ENCODE measurements at places on chromosomes 3 and 15. TPM values are rescaled to one million over a fixed set of nuclear protein-coding genes. Genes with fewer than 3 reads are reported as not detected.
A peak's percentile ranks its signal among the peaks of the same experiment; 100 is the strongest.

DNA sequence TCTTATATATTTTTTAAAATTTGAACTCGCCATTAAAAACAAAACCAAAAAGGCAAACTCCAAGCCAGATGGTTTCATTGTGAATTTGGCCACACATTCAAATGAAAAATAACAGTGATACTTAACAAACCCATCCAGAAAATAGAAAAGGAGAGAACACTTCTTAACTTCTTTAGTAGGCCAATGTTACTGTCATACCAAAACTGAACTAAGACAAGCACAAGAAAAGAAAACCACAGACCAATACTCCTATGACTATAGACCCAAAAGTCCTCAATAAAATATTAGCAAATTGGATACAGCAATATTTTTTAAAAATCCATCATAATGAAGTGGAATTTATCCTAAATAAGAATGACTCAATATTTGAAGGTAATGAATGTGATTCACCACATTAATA lies 73.5 kb upstream of the ALDH1A3 start:
- H3K4me3 ChIP-seq = no peak overlapping the region
- no peaks in the 10 kb centered on the region for H3K4me1 ChIP-seq
- H3K27ac ChIP-seq = no peak overlapping the region
- H3K36me3 ChIP-seq = no peaks in the 10 kb centered on the region
- no peak for DNase-seq
- no peaks in the 10 kb centered on the region for H3K27me3 ChIP-seq

- no peaks in the 10 kb centered on the region for H3K36me3 ChIP-seq
- no peak for DNase-seq
- H3K27ac ChIP-seq = no peak overlapping the region
- H3K27me3 ChIP-seq = no peaks in the 10 kb centered on the region
- no peak overlapping the region for H3K4me3 ChIP-seq
- no peaks in the 10 kb centered on the region for H3K4me1 ChIP-seq
These were observed 42.8 kb downstream of the MYO5C start for GRCh38 chr15:52252781-52253180.

DNA sequence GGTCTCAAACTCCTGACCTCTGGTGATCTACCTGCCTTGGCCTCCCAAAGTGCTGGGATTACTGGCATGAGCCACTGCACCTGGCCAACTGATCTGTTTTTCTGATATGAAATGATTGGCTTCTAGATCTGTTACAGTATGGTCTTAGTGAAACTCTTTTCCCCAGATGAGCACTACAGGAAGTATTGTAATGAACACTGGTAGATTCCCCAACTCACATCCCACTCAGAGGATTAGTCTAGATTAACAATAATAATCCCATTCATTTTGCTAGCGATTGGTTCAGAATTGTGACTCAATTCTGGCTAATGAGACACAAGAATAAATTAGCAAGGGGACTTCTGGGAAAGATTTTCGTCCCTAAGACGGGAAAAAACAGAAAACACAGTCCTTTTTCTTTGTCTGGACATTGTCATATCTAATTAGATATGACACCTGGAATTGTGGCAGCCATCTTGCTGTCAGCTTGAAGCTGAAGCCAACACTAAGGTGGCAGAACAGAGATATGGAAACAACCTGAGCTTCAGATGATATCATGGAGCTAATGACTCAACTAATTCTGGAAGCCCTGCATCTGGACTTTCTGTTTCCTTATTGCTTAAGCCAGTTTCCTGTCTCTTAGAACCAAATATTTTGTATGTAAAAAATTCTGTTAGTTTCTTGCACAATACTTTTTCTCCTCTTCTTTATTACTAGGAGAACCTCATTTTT lies 17.4 kb upstream of the NPTN start:
- no peaks in the 10 kb centered on the region for H3K27me3 ChIP-seq
- H3K36me3 ChIP-seq = no peaks in the 10 kb centered on the region
- H3K27ac ChIP-seq = no peak overlapping the region
- no peaks in the 10 kb centered on the region for H3K4me1 ChIP-seq

Gene MRPS22
- total RNA-seq = 50.2 TPM

DNA sequence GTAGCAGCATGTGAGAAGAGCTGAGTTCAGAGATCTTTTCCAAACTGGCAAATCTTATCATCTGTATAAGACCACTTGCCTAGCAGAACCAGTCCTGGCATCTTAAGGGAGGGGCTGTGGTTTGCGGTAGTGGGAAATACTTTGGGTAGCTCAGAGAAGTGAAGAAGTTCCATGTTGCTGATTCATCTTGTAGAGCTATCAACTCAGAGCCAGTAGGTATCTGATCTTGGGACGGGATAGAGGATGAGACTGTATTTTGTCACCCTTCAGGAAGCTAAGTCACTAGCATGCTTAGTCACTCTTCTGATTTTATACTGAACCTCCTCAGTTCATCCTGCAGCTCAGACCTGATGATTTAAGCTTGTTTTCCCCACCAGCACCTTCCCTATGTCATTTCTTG lies 211.4 kb downstream of the NR1D2 start:
- DNase-seq = no peak
- no peaks in the 10 kb centered on the region for H3K36me3 ChIP-seq
- no peaks in the 10 kb centered on the region for H3K4me1 ChIP-seq
- H3K27me3 ChIP-seq = no peaks in the 10 kb centered on the region

DNA sequence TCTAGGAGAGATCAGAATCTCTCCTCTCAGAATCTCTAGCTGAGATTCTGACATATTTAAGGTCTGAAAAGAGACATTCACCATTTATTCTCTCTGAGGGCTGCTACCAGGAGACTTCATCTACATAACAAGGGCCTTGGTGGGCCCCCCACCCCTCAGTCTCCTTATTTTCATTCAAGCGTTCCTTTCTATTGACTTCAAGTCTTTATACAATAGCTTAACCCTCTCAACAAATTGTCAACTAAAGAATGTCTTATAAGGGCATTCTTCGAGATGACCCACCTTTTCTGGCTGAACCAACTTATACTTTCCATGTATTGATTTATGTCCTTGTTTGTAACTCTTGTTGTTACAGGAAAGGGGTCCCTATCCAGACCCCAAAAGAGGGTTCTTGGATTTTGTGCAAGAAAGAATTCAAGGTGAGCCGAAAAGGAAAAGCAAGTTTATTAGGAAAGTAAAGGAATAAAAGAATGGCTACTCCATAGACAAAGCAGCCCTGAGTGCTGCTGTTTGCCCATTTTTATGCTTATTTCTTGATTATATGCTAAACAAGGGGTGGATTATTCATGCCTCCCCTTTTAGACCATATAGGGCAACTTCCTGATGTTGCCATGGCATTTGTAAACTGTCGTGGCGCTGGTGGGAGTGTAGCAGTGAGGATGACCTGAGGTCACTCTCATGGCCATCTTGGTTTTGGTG lies 209.5 kb upstream of the ALCAM start:
- no peaks in the 10 kb centered on the region for H3K36me3 ChIP-seq
- H3K27me3 ChIP-seq = no peaks in the 10 kb centered on the region
- H3K27ac ChIP-seq = no peak overlapping the region
- H3K4me3 ChIP-seq = no peak overlapping the region
- DNase-seq = no peak

Gene ADAMTS9
- 145 TPM for total RNA-seq

GRCh38 chr15:57284535-57284934 lies 91.8 kb upstream of the CGNL1 start:
- H3K4me3 ChIP-seq = no peak overlapping the region
- H3K4me1 ChIP-seq = no peaks in the 10 kb centered on the region
- peak overlapping the region; percentile 37 for H3K27ac ChIP-seq
- H3K27me3 ChIP-seq = no peaks in the 10 kb centered on the region
- no peak for DNase-seq
- peaks cover 78% of the 10 kb centered on the region for H3K36me3 ChIP-seq

DNA sequence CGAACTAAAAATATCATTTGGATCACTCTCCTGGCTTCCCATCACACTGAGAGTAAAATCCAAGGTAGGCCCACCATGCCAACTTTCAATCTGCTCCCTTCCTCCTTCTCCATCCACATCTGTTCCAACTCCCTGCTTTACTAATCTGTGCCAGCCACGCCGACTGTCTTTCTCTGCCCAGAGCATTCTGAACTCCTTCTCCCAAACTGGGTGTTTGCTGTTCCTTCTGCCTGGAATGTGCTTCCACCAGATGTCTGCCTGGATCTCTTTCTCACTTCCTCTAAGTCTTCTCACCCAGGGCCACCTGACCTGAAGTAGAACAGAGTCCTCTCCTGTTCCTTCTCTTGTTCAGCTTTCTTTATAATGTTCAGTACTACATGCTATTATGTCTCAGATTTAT lies 5.6 kb upstream of the ARL8B start:
- H3K27me3 ChIP-seq = no peaks in the 10 kb centered on the region
- H3K4me1 ChIP-seq = no peaks in the 10 kb centered on the region
- H3K27ac ChIP-seq = no peak overlapping the region
- no peak overlapping the region for H3K4me3 ChIP-seq

- DNase-seq = no peak
- H3K27ac ChIP-seq = no peak overlapping the region
- H3K27me3 ChIP-seq = no peaks in the 10 kb centered on the region
- H3K36me3 ChIP-seq = no peaks in the 10 kb centered on the region
- peaks cover 66% of the 10 kb centered on the region for H3K4me1 ChIP-seq
- H3K4me3 ChIP-seq = no peak overlapping the region
These were observed 26.9 kb upstream of the MFSD1 start for GRCh38 chr3:158774965-158775364.

Gene IQCH
- total RNA-seq = 3.0 TPM

Gene FMN1
- total RNA-seq = 62.1 TPM

Gene HGD
- total RNA-seq = not detected

Gene SEMA3G
- 11.5 TPM for total RNA-seq

GRCh38 chr3:132522353-132522752 lies 74.7 kb upstream of the ACKR4 start:
- H3K27ac ChIP-seq = no peak overlapping the region
- DNase-seq = no peak
- no peak overlapping the region for H3K4me3 ChIP-seq
- H3K36me3 ChIP-seq = peaks cover 90% of the 10 kb centered on the region
- H3K4me1 ChIP-seq = no peaks in the 10 kb centered on the region

Gene MAP6D1
- total RNA-seq = 1.6 TPM

Gene BSN
- total RNA-seq = 1.0 TPM

Gene PP2D1
- not detected for total RNA-seq

GRCh38 chr15:36722555-36722954 lies 143.1 kb downstream of the CDIN1 start:
- H3K4me3 ChIP-seq = no peak overlapping the region
- H3K36me3 ChIP-seq = no peaks in the 10 kb centered on the region
- no peak overlapping the region for H3K27ac ChIP-seq
- no peaks in the 10 kb centered on the region for H3K27me3 ChIP-seq
- no peak for DNase-seq

DNA sequence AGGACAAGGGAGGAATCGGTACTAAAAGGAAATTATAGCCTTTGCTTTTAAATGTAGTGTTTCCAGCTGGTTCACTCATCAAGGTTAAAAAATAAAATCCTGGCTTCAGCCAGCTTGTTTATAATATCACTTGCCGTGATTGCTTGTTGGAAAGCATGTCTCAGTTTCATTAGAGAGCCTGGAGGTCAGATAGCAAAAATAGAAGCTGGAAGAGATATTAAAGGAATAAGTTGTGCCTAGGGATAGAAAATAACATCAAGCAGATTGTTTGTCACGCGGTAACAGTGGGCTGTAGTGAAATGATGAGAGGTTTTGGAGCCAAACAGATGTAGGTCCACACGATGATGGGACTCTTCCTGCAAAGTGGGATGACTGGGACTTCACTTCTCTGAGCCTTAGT lies 17.7 kb upstream of the SLMAP start:
- H3K36me3 ChIP-seq = no peaks in the 10 kb centered on the region
- no peak overlapping the region for H3K27ac ChIP-seq
- no peak overlapping the region for H3K4me3 ChIP-seq
- H3K4me1 ChIP-seq = no peaks in the 10 kb centered on the region

Gene PDIA5
- 18.3 TPM for total RNA-seq

- peak overlapping the region; percentile 0 for H3K27ac ChIP-seq
- no peak overlapping the region for H3K4me3 ChIP-seq
- H3K27me3 ChIP-seq = no peaks in the 10 kb centered on the region
- DNase-seq = no peak
- no peaks in the 10 kb centered on the region for H3K4me1 ChIP-seq
These were observed 37.4 kb upstream of the RASA2 start for GRCh38 chr3:141449424-141449823.

DNA sequence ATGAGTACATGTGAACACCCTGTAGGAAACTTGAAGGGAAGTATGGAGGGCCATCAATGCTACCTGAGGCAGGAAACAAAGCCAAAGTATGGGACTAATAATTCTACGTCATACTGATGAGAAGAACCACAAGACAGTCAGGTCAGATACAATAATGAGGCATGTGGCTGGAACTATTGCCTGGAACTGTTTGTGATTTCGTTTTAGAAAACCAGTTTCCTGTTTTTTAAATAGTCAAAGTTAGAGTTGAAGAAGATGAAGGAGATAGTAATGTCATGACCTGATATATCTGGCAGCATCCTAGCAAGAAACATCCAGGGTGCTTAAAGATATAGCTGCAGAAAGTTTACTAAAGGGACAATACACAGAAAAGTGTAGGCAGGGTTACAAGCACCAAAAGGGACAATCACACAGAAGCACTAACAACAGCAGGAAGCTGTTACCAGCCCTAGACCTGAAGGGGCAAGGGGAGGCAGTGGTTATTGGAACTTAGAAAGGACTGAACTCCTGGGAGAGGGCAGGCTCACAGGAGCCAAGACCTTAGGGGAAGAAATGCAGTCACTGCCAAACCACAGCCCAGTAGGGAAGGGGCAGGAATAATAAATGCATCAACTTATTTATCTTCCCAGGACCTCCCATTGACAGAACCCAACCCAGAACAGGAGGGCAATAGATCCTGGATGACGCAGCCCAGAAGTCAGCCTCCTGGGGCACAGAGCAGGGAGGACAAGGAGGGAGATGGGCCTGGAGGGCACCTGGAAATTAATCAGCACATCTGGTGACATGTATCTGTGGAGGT lies 302.1 kb upstream of the STT3B start:
- no peaks in the 10 kb centered on the region for H3K36me3 ChIP-seq
- H3K4me1 ChIP-seq = peaks cover 28% of the 10 kb centered on the region
- DNase-seq = no peak
- no peaks in the 10 kb centered on the region for H3K27me3 ChIP-seq

DNA sequence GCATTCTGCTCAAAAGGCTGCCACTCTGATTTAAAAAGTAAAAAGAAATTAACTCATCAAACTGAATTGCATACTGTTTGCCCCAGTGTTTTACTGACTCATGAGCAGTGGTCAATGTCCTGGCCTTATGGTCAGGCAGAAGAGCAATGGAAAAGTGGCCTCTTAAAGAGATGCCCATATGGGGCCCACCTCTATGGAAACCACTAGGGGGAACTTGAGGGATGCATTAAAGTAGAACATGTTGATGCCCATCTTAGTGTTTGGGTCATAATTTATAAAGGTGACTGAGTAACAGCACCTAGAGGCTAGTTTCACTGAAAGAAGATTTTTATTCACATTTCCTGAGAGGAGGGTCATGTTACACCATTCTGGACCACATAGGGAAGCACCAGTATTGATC lies 66.5 kb upstream of the RNU6-1 start:
- H3K36me3 ChIP-seq = no peaks in the 10 kb centered on the region
- H3K4me3 ChIP-seq = no peak overlapping the region
- no peak for DNase-seq
- no peaks in the 10 kb centered on the region for H3K4me1 ChIP-seq
- H3K27ac ChIP-seq = no peak overlapping the region

Gene PLSCR2
- total RNA-seq = not detected

Measured in tibial nerve (tissue), 4 donors.